ENCODE measurements at places on chromosomes 5 and 9.

- DNase-seq: no peak
Measured at GRCh38 chr5:14165375-14166106, 22.4 kb downstream of the TRIO start.

DNA sequence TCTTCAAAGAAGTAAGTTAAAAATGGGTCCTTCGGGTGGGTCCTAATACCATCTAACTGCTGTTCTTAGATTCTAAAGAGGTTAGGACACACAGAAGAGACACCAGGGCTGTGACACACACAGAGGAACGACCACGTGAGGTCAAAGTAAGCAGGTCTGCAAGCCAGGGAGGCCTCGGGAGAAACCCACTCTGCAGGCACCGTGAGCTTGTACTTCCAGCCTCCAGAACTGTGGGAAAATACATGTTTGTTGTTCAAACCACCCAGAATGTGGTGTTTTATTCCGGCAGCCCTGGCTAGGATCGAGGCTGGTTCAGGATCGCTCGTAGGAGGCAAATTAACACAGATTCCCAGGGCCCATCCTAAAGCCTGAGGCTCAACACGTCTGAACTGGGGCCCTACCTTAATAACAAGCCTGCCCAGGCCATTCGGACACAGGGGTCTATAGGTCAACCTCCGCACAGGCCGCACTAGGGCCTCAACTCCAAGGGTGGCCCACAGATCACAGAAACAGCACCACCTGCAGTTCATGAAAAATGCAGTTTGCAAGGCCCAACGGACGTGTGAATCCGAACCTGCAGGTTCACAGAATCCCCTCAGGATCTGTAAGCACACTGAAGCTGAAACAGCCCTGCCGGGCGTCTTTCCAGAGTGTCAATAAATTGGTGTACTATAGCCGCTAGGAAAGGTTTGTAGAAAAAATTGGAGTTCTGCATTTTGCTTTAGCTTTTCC is 7.1 kb downstream of the MED10 start:
- DNase-seq: no peak

- no peak for DNase-seq
Measured at GRCh38 chr9:98829766-98830165, 22.3 kb downstream of the GALNT12 start.

GRCh38 chr9:31390403-31391025 is 993.9 kb upstream of the ACO1 start:
- DNase-seq: no peak

DNA sequence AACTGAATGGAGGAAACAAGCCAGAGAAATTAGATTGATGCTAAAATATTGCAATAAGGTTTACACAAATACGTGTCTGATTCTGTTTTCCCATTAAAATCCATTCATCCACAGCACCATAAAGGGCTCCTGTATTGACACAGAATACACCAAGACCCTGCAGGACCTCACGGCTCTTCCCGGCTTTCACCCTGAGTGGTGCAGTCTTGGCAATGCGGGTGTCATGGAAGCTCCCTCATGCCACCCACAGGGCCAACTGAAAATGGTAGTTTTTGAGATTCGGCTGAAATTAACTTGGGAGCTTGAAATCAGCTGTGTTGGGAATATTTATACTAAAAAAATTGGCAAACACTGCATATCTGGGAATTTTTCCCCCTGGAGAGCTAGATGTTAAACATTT is 17.3 kb upstream of the EXOC3 start:
- DNase-seq: no peak

DNA sequence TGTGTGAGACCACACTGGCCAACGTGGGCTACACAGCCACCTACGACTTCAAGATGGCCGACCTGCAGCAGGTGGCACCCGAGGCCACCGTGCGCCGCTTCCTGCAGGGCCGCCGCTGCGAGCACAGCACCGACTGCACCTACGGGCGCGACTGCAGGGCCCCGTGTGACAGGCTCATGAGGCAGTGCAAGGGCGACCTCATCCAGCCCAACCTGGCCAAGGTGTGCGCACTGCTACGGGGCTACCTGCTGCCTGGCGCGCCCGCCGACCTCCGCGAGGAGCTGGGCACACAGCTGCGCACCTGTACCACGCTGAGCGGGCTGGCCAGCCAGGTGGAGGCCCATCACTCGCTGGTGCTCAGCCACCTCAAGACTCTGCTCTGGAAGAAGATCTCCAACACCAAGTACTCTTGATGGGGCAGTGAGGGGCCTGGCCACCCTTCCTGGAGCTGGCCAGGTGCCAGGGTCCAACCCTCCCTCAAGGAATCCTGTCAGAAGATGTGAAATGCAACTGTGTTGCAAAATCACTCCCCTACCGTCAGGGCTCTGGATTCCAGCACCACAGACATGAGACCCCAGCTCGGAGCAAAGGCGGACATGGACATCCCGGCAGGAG is 11.1 kb downstream of the DIPK1B start:
- DNase-seq: no peak

DNA sequence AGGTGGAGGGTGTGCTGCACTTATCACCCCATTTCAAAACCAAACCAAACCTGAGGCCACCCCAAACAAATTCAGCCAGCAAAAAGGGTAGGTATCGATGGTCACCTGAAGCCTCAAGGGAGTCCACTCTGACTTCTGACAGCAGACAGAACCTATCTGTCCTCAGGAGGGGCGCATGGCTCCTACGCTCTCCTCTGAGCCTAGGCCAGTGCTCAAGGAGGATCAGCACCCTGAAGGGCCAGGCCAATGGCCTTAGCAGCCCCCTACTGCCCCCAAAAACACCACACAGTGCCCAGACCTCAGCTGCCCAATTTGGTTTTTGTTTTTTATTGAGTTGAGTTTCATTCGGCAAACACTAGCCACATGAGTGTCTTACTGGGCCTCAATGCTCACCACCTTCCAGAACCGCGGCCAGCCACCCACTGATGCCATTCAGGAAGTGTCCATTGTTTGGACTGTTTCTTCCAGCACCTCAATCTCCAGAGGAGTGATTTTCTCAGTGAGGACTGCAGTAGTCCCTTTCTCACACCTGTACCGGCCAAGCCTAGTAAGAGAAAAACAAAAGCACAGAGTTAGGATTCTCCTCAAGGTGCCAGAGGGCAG is 62.0 kb downstream of the PSMB7 start:
- no peak for DNase-seq

- no peak for DNase-seq
Measured at GRCh38 chr5:134769206-134769605, 10.6 kb downstream of the DDX46 start.

Data from CD4-positive, alpha-beta T cell treated with Interferon gamma for 1 hour (primary cell).